CD8-positive, alpha-beta memory T cell (primary cell): ENCODE measurements at places on chromosomes 6 and 20. TPM values are rescaled to one million over a fixed set of nuclear protein-coding genes. Genes with fewer than 3 reads are reported as not detected.

The HTR1E gene
- not detected for total RNA-seq

GRCh38 chr20:41177636-41178035 lies 40.3 kb downstream of the PLCG1 start:
- DNase-seq, result no peak

The SLC22A16 gene
- total RNA-seq, result not detected

The TMEM170B gene
- total RNA-seq, result 2.6 TPM

DNA sequence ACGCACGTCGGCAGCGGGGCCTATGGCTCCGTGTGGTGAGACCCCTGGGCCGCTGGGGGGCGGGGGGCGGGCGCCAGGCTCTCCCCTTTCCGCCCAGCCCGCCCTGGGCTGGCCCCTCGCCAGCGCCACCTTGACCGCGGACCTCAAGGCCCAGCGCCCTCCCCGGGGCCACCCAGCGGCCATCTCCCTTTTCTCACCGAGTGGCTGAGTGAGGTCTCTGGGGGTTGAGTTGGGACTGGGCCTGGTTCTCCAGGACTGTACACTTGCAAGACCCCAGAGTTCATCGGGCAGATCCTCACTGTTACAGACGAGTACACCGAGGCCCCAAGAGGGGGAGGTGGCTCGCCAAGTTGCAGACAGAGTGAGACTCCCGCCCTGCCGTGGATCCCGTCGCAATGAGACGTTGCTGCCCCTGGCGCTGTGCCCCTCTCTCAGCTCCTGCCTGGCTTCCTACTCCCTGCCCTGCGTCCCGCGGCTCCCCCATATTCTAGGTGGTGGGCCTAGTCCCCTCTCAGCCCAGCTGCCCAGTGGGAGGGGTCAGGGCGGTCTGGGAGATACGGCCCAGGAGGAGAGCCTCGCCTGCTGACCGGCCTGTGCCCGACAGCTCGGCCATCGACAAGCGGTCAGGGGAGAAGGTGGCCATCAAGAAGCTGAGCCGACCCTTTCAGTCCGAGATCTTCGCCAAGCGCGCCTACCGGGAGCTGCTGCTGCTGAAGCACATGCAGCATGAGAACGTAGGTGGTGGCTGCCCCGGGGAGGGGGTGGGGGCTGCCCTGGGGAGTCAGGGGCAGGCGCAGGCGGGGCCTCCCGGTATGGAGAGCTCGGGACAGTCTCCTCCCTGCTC lies 576 bp downstream of the MAPK13 start:
- DNase-seq, result peak; percentile 66

GRCh38 chr6:105135056-105135455 lies 44.8 kb downstream of the POPDC3 start:
- no peak for DNase-seq

DNA sequence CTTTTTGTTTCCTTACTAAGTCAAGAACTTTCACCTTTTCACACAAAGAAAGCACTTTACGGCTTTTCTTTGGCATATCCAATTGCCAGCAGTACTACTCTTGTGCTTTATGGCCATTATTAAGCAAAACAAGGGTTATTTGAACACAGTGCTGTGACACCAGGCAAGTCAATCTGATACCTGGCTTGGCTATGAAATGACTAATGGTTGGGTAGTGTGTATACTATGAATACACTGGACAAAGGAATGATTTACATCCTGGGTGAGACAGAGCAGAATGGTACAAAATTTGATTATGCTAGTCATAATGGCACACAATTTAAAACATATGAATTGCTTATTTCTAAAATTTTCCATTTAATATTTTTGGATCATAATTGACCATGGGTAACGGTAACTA lies 22.1 kb upstream of the ADGRF1 start:
- no peak for DNase-seq

- DNase-seq, result no peak
Measured at GRCh38 chr20:18403269-18403668, 63.6 kb downstream of the DZANK1 start.
